Mesothelial cell of epicardium (in vitro differentiated cells): ENCODE measurements at places on chromosomes 2 and 18.

DNA sequence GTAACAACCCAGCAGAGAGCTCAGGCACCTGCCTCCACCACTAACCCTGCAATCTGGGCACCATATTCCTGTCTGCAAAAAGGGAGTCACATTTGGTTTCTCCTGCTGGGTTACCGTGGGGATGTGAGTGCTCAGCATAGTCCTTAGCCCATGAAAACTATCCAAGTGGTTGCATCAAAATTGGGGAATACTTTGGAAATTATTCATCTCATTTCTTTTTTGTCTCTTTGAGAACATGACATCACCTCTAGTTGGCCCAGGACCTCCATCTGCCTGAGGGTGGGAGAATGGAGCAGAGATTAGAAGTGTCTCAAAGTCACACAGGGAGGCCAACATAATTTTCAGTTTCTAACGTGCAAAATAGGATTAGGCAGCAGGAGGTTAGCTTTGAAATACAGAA lies 19.3 kb upstream of the SPP2 start:
- H3K36me3 ChIP-seq = peaks cover 3% of the 10 kb centered on the region
- no peak for DNase-seq

GRCh38 chr2:41912337-41912736 lies 135.5 kb upstream of the PKDCC start:
- H3K4me3 ChIP-seq = no peak overlapping the region
- peaks cover 14% of the 10 kb centered on the region for H3K4me1 ChIP-seq
- no peak for DNase-seq

GRCh38 chr2:218193701-218194100 lies 23.3 kb upstream of the ARPC2 start:
- no peaks in the 10 kb centered on the region for H3K36me3 ChIP-seq
- peaks cover 13% of the 10 kb centered on the region for H3K27me3 ChIP-seq
- no peak overlapping the region for H3K27ac ChIP-seq
- no peaks in the 10 kb centered on the region for H3K4me1 ChIP-seq
- DNase-seq = no peak

DNA sequence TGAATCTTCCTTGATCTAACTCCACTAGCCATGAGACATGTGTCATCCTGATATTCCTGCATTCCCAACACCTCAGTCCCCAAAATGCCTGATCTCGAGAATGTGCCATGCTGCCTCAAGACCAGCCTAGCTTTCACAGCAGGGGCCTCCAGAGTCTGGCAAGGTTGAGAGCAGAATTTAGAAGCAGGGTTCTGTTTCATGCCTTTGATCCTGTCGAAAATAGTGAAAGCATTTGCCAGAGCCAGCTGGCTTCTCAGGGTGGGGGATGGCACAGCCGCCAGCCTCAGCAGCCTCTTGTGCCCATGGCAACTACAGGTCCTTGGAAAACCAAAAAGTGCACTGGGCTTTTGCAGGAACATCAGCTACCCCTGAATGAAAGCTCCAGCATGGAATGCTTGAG lies 143.5 kb downstream of the RTN4 start:
- H3K27ac ChIP-seq = no peak overlapping the region
- H3K4me3 ChIP-seq = no peak overlapping the region
- peaks cover 3% of the 10 kb centered on the region for H3K27me3 ChIP-seq
- H3K36me3 ChIP-seq = no peaks in the 10 kb centered on the region

GRCh38 chr2:30217644-30218337 lies 13.5 kb upstream of the LBH start:
- H3K36me3 ChIP-seq = no peaks in the 10 kb centered on the region
- no peak overlapping the region for H3K4me3 ChIP-seq
- H3K4me1 ChIP-seq = peaks cover 39% of the 10 kb centered on the region

DNA sequence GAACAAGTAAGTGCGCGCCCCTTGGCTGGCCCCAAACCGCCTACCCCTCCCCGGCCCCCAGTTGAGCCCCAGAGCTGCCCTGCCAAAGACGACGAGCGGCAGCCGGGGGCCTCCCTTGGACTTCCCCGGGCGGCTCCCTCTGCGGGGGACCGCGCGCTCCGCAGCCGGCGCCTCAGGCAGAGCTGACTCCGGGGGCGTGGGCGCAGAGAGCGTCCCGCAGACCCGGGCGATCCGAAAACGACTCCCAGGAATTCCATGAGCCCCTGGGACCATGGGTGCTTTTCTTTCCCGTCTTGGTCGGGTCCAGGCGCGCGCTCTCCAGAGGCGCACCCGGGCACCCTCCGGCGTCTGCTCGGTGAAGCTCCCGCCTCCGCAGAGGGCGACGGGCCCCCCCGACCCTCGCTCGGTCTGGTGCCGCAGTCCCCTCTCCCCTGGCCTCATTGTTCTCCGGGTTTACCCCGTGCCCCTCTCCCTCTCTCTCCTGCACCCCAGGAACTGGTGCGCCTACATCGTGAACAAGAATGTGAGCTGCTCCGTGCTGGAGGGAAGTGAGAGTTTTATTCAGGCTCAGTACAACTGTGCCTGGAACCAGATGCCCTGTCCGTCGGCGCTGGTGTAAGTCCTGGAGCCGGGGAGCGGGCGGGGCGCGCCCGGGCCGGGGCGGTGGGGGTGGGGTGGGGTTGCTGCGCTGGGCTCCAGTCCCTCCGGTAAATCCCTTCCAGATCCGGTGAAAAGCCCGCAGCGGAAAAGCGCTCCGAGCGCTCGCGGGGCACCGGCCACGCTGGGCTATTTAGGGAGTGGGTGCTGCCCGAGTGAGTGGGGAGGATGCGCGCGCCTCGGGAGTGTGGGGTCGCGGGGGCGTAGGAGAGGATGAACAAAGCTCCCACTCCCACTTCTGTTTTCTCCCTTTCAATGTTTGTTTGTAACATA lies 776 bp downstream of the EMILIN2 start:
- peaks cover 17% of the 10 kb centered on the region for H3K4me1 ChIP-seq
- peaks cover 69% of the 10 kb centered on the region for H3K27me3 ChIP-seq
- H3K27ac ChIP-seq = peak overlapping the region; percentile 55
- H3K36me3 ChIP-seq = no peaks in the 10 kb centered on the region
- peak overlapping the region; percentile 79 for H3K4me3 ChIP-seq
- peak; percentile 51 for DNase-seq

- H3K27ac ChIP-seq = no peak overlapping the region
- H3K4me3 ChIP-seq = no peak overlapping the region
- DNase-seq = no peak
- H3K27me3 ChIP-seq = no peaks in the 10 kb centered on the region
These were observed 13.8 kb downstream of the GRHL1 start for GRCh38 chr2:9965119-9965822.

- peaks cover 31% of the 10 kb centered on the region for H3K4me1 ChIP-seq
- H3K4me3 ChIP-seq = no peak overlapping the region
- H3K27ac ChIP-seq = peak overlapping the region; percentile 94
- H3K27me3 ChIP-seq = no peaks in the 10 kb centered on the region
- no peak for DNase-seq
These were observed 12.2 kb downstream of the ARPC2 start for GRCh38 chr2:218229239-218229638.

DNA sequence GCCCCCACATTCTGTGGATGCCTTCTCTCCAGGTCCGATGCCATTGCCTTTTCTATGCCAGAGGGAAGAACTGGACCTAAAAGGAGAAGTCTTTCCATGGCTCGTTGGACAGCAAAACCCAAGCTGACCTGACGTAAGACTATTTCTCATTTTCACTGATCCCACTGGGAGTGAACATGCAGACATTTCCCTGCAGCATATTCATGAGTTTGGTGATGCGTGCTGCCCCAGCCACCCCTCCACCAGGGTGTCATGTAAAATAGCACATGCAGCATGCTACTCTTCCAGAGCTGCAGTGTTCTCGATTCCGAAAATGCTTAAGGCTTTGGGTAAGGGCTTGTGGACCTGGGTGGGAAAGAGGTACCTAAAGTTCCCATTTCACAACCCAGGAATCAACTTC lies 221.2 kb downstream of the UXS1 start:
- no peaks in the 10 kb centered on the region for H3K4me1 ChIP-seq
- no peak overlapping the region for H3K4me3 ChIP-seq
- peaks cover 20% of the 10 kb centered on the region for H3K27me3 ChIP-seq
- no peak overlapping the region for H3K27ac ChIP-seq

DNA sequence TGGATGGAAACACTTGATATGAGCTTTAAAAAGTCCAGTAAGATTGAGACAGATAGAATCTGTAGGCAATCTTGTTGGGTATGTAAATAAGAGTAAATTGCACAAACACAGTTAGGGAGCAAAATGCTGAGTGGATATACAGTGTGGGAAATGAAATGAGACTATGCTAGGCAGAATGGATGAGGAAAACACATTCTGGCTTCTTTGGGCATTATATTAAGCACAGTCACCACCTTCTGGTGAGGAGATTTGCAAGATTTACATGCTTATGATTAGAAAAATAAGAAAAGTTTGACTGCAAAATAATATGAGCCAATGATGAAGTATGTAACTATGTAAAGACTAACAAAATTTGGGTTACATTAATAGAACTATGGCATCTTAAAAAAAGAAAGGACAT lies 2165.0 kb upstream of the CELF4 start:
- H3K27ac ChIP-seq = no peak overlapping the region
- no peaks in the 10 kb centered on the region for H3K27me3 ChIP-seq
- no peaks in the 10 kb centered on the region for H3K36me3 ChIP-seq
- H3K4me1 ChIP-seq = peaks cover 8% of the 10 kb centered on the region
- DNase-seq = no peak

DNA sequence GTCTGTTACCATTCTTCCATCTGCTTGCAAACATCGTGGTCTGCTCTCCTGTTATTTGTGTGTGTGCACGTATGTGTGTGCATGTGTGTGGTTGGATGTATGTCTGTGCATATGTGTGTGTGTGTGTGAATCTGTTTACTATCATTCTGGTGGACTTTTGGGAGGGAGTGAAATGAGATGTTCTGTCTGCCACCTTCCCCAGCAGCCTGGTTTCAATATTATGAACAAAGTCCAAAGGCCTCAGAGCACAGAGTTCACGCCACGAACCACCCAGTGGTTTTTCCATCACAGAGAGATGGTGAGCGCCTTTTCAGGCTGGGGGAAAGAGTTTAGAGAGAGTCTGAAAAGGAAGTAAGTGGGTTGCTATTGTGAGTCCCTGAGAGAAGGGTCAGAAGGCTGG lies 67.1 kb upstream of the YWHAQ start:
- no peak overlapping the region for H3K4me3 ChIP-seq

GRCh38 chr2:196917802-196918201 lies 8.7 kb downstream of the PGAP1 start:
- H3K36me3 ChIP-seq = peaks cover 57% of the 10 kb centered on the region
- H3K4me1 ChIP-seq = peaks cover 9% of the 10 kb centered on the region
- no peak overlapping the region for H3K4me3 ChIP-seq
- DNase-seq = no peak
- H3K27me3 ChIP-seq = no peaks in the 10 kb centered on the region

GRCh38 chr18:40347261-40347660 lies 1607.8 kb upstream of the PIK3C3 start:
- H3K4me1 ChIP-seq = no peaks in the 10 kb centered on the region
- H3K27me3 ChIP-seq = peaks cover 6% of the 10 kb centered on the region
- H3K4me3 ChIP-seq = no peak overlapping the region
- H3K27ac ChIP-seq = no peak overlapping the region
- no peaks in the 10 kb centered on the region for H3K36me3 ChIP-seq

- H3K27me3 ChIP-seq = no peaks in the 10 kb centered on the region
- no peak overlapping the region for H3K4me3 ChIP-seq
- DNase-seq = no peak
- H3K36me3 ChIP-seq = peaks cover 1% of the 10 kb centered on the region
These were observed 153.5 kb upstream of the NFATC1 start for GRCh38 chr18:79242246-79242645.
